ENCODE measurements at places on chromosomes 6 and 20.

DNA sequence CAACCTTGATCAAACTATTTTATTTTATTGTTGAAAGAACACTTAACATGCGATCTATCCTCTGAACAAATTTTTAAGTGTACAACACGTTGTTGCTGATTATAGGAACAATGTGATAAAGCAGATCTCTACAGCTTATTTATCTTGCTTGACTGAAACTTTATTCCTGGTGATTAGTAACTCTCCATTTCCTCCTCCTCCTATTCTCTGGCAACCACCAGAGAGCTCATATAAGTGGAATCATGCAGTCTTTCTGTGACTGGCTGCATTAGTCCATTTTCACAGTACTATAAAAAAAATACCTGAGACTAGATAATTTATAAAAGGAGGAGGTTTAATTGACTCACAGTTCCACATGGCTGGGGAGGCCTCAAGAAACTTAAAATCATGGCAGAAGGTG, 218.1 kb downstream of the LRFN2 start:
- no peak for DNase-seq

GRCh38 chr20:63431944-63432343, 40.5 kb downstream of the KCNQ2 start:
- DNase-seq = no peak

DNA sequence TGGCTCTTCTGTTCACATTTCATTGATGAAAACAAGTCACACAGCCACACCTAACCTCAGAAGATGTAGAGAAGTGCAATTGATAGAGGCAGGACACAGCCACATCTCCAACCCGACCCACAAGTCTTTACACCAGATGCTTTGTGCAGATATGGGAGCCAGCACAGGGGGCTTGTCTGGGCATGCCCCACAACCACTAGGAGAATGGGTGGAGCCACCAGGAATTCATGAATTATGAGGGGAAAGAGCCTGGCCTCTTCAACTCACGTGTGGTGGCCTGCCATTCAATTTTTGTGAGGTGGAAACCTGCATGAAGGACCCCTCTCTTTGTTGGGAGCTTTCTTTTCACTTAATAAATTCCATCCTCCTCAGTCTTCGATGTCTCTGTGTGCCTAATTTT, 79.1 kb downstream of the OGFRL1 start:
- no peak for DNase-seq

- DNase-seq = no peak
Observed at GRCh38 chr6:132023490-132023889, 72.3 kb upstream of the CCN2 start.

DNA sequence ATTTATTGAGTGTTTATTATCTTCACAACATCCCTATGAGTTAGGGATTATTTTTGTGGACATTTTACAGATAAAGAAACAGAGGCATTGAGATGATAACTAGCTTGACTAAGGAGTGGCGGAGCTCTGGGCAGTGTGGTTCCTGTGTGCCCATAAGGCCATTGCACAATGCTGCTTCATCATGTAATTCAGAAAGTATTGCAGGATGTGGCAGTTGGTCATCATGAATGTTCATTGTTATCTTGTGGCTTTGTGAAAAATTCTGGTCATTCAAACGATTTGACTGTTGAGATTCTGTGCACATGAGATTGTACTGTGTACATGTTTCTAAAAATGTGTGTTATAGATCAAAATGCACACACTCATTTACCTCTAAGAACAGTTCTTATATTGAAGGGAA, 150.8 kb downstream of the ESR1 start:
- DNase-seq = no peak

- DNase-seq = no peak
Observed at GRCh38 chr6:112038756-112039430, 15.0 kb upstream of the CCN6 start.

- DNase-seq = no peak
Observed at GRCh38 chr6:98777762-98778161, 56.6 kb upstream of the POU3F2 start.

DNA sequence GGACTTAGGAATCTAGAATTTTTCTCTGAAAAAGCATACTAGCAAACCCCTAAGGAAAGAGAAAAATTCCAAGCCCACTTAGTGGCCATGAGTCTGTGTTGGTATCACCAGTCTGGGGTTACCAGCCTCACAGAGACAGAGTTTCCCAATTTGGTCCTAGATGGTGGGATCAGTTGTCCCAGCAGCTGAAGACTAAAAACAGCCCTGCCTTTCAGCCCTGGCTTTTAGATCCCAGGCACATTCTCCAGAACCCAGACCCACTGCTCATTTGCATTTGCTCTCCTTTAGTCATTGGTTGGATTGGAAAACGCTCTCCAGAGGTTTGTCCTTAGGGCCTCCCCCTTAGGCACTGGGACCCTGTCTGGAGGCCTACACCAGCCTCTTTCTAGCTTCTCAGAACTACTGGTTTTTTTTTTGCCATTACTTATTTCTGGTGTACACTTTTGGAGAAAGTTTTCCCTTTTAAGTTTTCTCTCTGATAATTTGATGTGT, 39.1 kb upstream of the FOXO3 start:
- DNase-seq = no peak
